Fibroblast of gingiva (primary cell): ENCODE measurements at places on chromosomes 1 and 21.

DNA sequence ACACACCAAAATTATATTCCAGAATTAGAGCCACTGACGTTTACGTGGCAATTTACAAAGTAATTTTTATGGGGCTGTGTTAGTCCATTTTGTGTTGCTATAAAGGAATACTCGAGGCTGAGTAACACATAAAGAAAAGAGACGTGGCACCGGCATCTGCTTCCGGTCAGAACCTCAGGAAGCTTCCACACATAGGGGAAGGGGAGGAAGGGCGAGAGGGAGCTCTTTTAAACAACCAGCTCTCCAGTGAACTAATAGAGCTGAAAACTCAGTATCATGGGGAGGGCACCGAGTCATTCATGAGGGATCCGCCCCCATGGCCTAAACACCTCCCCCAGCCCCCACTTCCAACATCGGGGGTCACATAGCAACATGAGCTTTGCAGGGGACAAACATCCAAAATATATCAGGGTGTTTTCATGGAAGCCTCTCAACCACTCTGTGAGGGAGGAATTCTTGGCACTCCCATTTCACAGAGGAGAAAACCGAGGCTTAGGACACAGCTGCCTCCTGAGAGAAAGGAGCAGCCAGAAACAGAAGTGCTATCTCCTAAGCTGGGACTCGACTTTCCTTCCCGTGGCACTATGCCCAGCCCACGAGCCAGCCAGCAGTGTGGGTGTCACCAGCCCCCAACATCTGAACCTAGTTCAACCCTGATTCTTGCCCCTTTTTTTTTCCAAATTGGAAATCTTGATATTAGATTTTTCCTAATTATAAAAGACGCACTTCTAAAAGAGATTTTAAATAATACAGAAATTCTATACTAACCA is 29.2 kb downstream of the MIS18A start:
- no peak for DNase-seq

DNA sequence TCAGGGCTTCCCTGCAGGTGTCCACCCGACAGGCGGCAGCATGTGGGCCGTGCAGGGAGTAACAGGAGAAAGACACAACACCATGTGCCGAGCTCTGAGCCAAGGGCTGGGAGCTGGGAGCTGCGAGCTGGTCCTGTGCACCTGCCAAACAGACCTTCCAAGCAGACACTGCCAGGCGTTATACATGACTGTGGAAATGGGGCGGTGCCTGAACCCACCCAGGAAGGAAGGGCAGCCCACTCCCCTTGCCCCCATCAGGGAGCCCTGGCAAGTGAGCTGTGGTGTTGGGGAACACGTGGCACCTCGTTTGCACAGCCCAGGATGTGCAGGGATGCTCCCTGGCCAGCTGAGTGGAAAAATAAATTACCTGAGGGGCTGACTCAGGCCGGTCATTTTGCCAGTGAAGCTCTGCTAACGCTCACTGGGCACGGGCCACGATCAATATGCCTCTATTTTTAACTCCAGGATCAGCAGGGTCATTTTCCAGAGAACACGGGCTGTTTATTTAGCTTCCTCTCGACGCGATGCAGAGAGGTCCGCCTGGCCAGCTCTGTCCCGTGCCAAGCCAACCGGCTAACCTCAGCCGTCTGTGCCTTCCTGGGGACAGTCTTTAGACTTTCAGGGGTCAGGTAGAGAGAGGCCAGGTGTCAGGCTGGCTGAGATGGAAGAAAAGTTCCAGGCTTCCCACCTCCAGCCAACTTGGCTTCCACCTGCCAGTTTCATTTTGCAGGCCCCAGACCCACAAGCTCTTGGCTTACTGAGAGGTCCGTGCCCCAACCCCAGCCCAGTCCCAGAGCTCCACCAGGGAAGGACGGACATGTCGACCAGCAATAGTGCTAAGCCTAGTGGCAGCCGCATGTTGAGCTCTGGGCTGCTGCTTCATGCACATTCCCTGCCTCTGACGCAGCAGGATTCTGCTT is 196.7 kb upstream of the VAMP3 start:
- DNase-seq: no peak

DNA sequence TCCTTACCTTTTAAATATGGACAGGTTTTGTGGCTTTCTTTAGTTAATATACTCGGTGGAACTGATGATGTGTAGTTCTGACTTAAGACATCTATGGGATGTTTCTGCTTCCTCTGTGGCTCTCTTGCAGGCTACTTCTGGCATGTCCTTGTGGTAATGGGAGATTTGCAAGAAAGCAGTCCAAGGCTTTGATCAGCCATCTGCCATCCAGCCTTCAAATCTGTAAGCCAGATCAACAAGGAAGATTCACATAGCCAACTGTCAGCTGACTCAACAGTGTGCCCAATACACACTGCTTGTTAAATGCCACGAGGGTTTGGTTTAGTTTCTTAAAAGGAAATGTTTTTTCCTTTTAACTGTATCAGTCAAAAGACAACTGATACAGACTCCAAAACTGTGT is 722.2 kb upstream of the CHRM3 start:
- no peak for DNase-seq

GRCh38 chr1:222754366-222755139 is 17.6 kb downstream of the FAM177B start:
- peak; percentile 99 for DNase-seq

- DNase-seq: no peak
These were observed 114.6 kb upstream of the KCNJ15 start for GRCh38 chr21:38142224-38142623.

GRCh38 chr21:38376693-38377092 is 119.9 kb downstream of the KCNJ15 start:
- DNase-seq: no peak

GRCh38 chr1:67280696-67281095 is 27.0 kb upstream of the IL12RB2 start:
- DNase-seq: no peak

DNA sequence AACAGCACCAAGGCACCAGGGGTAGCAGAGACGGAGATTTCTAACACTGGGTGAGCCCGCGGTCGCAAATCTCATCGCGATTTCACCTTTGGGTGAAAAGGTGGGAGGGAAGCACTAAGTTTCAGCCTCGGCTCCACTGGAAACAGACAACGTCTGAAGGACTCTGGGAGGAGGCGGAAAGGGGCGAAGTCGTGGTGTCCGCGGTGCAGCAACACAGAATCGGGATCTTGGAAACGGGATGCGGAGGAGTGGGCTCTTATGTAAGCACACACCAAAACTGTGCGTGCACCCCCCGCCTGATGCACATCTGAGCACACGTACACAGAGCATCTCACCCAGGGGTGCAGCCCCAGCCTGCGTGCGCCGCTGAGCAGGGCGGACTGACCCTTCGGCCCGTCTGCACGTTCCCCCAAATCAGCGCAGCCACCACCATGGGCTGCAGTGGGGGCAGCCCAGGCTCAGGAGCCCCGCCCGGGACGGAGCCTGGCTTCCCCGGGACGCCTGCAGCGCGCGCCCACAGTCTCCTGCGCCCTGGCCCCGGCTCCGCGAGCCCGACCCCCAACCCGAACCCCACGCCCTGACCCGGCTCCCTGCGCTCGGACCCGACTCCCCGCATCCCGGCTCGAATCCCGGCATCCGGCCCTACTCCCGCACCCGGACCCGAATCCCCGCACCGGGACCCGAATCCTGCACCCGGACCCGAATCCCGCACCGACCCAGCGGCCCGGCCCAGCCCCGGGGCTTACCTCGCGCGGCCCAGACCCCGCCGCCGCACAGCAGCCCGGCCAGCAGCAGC is 670 bp downstream of the CLSTN1 start:
- no peak for DNase-seq

DNA sequence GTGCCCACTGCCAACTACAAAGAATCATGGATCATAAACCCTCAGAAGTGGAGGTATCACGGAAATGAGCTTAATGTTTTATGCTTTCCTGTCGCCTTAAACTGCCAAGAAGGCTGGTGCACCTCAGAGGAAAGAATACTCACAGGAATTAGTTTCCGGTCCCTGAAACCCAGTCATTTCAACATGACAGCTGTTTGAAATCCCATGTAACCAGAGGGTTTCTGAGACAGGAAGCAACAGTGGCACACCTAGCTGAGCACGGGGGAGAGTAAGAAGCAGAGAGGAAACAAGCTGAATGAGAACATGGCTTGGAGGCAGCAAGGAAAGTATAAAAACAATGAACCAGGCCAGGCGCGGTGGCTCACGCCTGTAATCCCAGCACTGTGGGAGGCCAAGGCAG is 3.9 kb downstream of the JAK1 start:
- no peak for DNase-seq

- no peak for DNase-seq
These were observed 44.6 kb downstream of the RHBG start for GRCh38 chr1:156413391-156414246.

GRCh38 chr1:161986328-161986727 is 37.3 kb downstream of the OLFML2B start:
- peak; percentile 10 for DNase-seq

DNA sequence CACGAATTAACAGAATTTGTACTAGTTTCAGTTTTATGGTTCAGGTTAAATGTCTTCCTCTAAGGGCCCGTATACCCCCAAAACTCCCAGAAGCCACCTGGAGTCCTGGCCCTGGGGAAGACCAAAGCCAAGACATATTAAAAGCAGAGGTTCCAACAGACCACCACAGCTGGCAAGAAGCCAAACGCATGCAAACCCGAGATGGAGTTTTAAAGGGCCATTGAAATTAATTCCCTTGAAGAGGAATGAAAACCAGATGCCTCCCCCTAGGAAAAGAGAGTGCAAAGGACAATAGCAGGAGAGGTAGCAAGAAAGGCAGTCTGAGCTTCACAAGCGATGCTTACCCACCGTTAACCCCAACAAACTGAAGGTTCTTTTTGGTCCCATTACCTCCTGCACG is 48.1 kb downstream of the KANK4 start:
- no peak for DNase-seq

DNA sequence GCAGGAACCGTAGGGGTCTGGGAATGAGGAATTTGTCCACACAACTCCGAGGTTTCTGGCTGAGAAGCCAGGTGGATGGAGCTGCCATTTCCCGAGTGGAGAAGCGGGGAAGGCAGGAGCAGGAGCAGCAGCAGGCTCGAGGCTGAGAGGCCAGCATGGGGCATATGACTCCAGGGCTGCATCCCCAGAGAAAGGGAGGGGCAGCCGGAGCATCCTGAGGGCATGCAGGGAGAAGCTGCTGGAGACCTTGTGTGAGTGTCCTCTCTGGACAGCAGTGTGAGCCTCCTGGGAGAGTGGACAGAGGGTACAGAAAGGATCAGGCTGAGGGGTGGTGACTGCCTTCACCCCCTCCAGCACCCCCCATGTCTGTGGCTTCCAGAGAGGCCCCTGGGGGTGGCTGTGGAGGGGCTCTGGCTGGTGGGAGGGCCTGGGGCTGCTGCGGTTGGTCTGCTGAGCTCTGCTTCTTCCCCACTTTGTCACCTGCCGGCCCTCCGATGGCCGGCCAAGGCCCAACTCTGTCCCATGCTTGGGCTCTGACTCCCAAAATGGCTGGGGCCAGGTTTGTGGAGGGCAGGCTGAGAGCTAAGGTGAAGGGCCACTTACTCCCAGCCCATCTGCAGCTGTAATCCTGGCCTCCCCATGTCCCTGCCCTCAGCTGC is 633.1 kb downstream of the MATN1 start:
- no peak for DNase-seq

DNA sequence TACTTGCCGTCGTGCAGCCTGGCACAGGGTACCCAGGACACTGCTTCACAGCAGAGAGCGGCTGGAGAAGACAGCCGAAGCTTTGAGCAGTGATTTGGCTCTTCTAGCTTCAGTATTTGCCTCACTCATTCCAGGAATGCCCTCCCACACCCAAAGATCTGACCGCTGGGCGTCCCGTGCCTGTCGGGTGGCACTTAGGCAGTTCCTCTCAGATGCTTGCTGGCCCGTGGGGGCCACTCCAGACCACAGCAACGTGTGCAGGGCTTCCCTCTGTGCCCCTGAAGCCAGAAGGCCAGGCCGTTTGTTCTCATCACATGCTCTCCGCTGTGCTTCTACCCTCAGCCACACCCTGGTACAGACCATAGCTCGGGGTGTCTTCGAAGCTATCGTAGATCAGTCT is 17.0 kb downstream of the RRP1B start:
- DNase-seq: no peak

- DNase-seq: peak; percentile 75
These were observed at the start of gene OLFML2B for GRCh38 chr1:162023547-162024501. OLFML2B (minus strand) TSS chr1:162023869; CDS start chr1:162023430, 439 bp downstream.

DNA sequence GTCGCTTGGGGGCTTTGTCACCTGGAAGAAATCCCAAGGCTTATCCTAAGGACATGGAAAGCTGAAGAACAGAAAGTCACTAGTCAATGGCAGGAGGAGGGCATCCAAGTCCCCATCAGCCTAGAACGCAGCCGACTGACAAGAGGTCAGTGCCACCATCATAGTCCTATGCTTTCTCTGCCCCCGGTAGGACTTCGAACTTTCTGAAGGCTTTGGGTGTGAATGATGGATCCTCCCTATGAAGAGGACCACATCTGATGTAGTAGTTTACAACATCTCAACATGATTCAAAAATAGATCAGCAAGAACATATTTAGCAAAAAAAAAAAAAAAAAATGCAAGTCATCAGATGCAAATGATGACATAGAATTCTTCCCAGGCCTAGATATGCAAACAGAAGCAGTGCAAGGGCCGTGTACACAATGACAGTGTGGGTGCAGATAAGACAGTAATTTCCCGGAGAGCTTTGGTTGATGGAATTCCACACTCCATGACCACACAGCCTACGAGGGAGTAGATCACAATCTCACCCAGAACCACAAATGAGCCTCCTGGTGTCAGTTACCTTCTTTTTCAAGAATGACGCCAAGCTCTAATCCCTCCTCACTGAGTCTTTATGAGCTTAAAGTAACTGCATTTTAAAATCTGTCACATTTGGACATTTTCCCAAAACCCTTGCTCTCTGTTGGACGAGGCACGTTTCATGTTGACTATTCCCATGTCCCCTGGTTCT is 88.2 kb downstream of the PSMG1 start:
- peak; percentile 53 for DNase-seq

DNA sequence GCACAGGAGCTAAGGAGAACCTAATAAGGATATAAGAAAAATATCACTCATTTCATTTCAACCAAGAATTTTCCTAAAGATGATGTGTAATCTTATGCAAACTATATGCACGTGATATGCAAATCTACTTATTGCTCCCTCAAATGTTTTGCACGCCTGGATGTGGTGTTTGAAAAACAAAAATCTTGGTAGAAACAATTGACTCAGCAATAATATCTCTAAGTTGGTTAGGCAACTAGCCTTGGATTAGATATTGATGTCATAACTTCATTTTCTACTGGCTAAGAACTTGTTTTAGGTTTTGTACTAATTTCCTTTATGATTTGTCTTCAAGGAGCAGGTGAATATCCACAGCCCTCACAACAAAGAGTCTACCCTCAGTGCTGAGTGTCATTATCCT is 164.6 kb downstream of the TM2D1 start:
- DNase-seq: no peak
